NCI-H82 (cell line): ENCODE measurements at places on chromosomes 6 and 20.

- DNase-seq = no peak
Measured at GRCh38 chr20:46235077-46235476, 73.2 kb downstream of the CDH22 start.

DNA sequence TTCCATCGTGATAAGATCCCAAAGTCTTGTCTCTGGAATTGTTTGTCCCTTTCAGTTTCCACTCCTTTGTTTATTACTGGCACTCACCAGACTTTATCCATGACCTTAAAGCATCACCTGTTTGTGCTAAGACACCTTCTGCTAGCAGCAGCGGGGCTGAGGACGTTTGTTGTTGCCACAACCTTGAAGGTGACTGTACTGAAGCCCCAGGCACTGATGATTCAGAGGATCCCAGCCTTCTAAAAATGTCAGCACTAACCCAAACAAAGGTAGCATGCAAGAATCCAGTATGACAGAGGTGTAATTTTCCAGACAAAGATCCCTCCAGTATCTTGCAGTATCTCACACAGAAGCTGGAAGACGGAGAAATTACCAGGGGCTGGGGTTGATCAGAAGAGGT, 28.9 kb upstream of the SMIM8 start:
- no peak for DNase-seq

- peak; percentile 18 for DNase-seq
Measured at GRCh38 chr6:114762145-114762544, 419.3 kb upstream of the HS3ST5 start.

DNA sequence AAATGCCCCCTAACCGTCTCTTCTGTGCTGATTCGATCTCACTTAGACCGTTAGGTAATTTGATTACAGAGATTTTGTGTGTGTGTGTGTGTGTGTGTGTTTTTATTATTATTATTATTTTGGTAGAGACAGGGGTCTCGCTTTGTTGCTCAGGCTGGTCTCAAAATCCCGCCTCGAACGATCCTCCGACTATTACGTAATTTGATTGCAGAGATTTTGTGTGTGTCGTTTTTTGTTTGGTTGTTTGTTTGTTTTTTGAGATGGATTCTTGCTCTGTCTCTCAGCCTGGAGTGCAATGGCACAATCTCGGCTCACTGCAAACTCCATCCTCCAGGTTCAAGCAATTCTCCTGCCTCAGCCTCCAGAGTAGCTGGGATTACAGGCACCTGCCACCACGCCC, 28.3 kb downstream of the FOXF2 start:
- no peak for DNase-seq

DNA sequence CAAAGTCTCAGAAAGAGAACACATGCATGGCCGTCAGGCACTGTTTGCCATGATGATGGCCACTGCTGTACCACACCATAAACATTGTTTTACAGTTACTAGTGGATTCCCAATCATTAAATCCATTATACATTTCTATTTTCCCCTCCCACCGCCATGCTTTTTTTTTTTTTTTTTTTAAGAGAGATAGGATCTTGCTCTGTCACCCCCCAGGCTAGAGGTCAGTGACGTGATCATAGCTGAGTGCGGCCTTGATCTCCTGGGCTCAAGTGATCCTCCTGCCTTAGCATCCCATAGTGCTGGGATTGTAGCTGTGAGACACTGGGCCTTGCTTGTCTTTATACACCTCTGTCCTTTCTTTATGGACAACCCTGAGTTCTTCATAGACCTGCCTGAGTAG, 4.3 kb upstream of the BTN3A3 start:
- no peak for DNase-seq

GRCh38 chr6:118890997-118891790, 2.8 kb upstream of the ASF1A start:
- peak; percentile 43 for DNase-seq

- no peak for DNase-seq
Measured at GRCh38 chr20:62205618-62206387, 14.3 kb downstream of the HRH3 start.

DNA sequence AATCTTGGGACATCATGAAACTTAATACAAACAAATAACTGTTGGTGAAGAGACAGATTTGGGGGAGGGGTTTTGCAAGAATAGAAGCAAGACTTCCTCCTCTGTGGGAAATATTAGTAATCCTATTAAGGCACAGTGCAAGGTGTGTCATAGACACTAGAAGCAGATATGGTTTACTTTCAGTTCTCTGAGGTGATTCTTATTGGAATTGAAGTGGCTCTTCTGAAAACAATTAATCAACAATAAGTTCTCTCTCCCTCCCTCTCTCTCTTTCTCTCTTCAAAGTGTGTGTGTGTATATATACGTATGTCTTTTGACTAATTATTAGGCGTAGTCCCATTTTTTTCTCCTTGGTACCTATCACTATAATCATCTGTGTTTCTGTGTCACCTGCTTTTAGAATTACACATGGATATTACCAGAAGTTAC, 99.8 kb downstream of the HIVEP2 start:
- peak; percentile 19 for DNase-seq

- no peak for DNase-seq
Measured at GRCh38 chr6:4965562-4966389, 38.1 kb downstream of the RPP40 start.
